ENCODE measurements at places on chromosomes 4 and X. TPM values are rescaled to one million over a fixed set of nuclear protein-coding genes. Genes with fewer than 3 reads are reported as not detected.

COQ2 gene
- total RNA-seq, result 15.9 TPM

CT47C1 gene
- not detected for total RNA-seq

RPS6KA6 gene
- total RNA-seq, result 2.6 TPM

CXCL3 gene
- total RNA-seq, result 0.88 TPM

PABPC1L2B gene
- total RNA-seq, result not detected

ARHGAP24 gene
- total RNA-seq, result 49.3 TPM

TDO2 gene
- total RNA-seq, result not detected

ANXA3 gene
- total RNA-seq, result 12.1 TPM

ADRA2C gene
- total RNA-seq, result 4.6 TPM

ABCG2 gene
- 1.6 TPM for total RNA-seq

RHOH gene
- total RNA-seq, result 0.37 TPM

XKRX gene
- total RNA-seq, result not detected

TRIM61 gene
- total RNA-seq, result 4.2 TPM

DUSP21 gene
- not detected for total RNA-seq

SHROOM4 gene
- total RNA-seq, result 6.2 TPM

PNMA6F gene
- not detected for total RNA-seq

MAGEE1 gene
- 3.8 TPM for total RNA-seq

RP2 gene
- total RNA-seq, result 5.4 TPM
